SK-N-SH (cell line): ENCODE measurements at places on chromosomes 16 and 17.

GRCh38 chr17:42409523-42410318, 13.3 kb downstream of the CAVIN1 start:
- no peak for DNase-seq

- peak; percentile 59 for DNase-seq
These were observed 73.3 kb downstream of the XYLT1 start for GRCh38 chr16:17397499-17397891.

- DNase-seq = no peak
These were observed 1.3 kb downstream of the KIAA0513 start for GRCh38 chr16:85028685-85029407.

- no peak for DNase-seq
These were observed 44.5 kb downstream of the ANKFY1 start for GRCh38 chr17:4219241-4219640.
